ENCODE measurements at places on chromosomes 5 and 9.
A peak's percentile ranks its signal among the peaks of the same experiment; 100 is the strongest.

GRCh38 chr9:111632695-111633388 is 1.7 kb downstream of the DNAJC25 start:
- no peak for DNase-seq

- DNase-seq, result peak; percentile 45
Measured at GRCh38 chr5:55865831-55866230, 14.7 kb downstream of the IL31RA start.

DNA sequence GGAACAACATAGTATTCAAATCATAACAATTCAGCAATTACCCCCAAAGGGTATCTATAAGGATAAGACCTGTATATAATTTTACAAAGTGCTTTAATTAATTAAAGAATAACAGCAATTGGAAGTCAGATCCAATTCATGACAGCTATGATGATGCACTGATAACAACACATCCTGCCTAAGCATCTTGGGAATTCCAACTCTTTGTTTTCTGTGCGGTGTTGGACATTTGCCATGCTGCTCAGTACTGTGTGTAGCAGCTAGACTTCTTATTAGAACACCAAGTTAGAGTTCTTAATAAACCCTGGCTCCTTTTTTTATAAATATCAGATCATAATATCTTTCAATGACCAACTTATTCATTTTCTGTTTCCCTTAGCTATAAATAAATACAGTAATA is 209.0 kb downstream of the SEC61B start:
- peak; percentile 80 for DNase-seq

- no peak for DNase-seq
Measured at GRCh38 chr5:9297134-9297533, 248.7 kb downstream of the SEMA5A start.

DNA sequence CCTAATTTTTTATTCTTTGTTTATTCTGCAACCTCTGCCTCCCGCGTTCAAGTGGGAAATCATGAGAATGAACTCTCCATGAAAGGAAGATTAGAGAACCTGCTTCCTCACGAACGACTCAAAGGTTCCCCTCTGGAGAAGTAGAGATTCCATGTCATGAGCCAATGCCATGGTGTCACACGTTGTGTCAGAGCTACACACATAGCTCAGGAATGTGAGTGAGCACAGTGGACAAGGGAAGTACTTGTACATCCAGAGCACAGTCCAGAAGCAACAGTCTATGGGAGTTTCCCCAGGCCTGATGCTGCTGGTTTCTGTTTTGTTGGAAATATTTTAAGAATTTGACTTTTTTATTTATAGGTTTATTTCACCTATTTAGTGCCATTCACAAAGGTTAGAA is 26.8 kb upstream of the PPP2CA start:
- DNase-seq, result peak; percentile 92

- peak; percentile 70 for DNase-seq
Measured at GRCh38 chr5:78757269-78758053, 108.9 kb upstream of the LHFPL2 start.

- no peak for DNase-seq
Measured at GRCh38 chr5:109630093-109630492, 59.6 kb upstream of the MAN2A1 start.

- no peak for DNase-seq
Measured at GRCh38 chr5:90472783-90473395, 1.7 kb downstream of the MBLAC2 start.

- no peak for DNase-seq
Measured at GRCh38 chr5:168649306-168649705, 70.1 kb upstream of the PANK3 start.

GRCh38 chr9:124320062-124320973 is 62.6 kb downstream of the NEK6 start:
- DNase-seq, result peak; percentile 76

GRCh38 chr5:132063090-132063911 is 2.8 kb downstream of the IL3 start:
- peak; percentile 68 for DNase-seq

GRCh38 chr5:150781706-150782614 is 3.4 kb downstream of the SMIM3 start:
- DNase-seq, result peak; percentile 97

- no peak for DNase-seq
Measured at GRCh38 chr9:110908894-110909293, 129.4 kb downstream of the LPAR1 start.

DNA sequence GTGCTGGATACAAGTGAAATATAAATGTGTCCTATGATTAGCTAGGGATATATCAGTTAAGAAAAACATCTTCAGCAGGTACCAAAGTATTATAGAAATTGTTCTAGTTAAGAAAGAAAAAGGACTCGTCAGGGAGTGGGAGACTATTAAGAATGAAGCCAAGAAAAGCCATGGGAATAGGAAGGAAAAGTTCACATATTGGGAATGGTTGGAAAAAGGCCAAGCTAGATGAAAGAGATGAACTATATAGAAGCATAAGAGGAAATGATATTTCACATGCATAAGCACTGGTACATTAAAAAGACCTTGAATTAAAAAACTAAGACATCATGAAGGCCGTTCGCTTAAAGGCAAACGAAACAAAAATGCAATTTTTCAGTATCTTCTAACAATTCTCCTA is 237.7 kb downstream of the ADAMTS6 start:
- no peak for DNase-seq

GRCh38 chr5:112210430-112211005 is 208.6 kb downstream of the EPB41L4A start:
- peak; percentile 18 for DNase-seq

GRCh38 chr9:128684065-128684324 is 5.0 kb upstream of the SET start:
- no peak for DNase-seq

DNA sequence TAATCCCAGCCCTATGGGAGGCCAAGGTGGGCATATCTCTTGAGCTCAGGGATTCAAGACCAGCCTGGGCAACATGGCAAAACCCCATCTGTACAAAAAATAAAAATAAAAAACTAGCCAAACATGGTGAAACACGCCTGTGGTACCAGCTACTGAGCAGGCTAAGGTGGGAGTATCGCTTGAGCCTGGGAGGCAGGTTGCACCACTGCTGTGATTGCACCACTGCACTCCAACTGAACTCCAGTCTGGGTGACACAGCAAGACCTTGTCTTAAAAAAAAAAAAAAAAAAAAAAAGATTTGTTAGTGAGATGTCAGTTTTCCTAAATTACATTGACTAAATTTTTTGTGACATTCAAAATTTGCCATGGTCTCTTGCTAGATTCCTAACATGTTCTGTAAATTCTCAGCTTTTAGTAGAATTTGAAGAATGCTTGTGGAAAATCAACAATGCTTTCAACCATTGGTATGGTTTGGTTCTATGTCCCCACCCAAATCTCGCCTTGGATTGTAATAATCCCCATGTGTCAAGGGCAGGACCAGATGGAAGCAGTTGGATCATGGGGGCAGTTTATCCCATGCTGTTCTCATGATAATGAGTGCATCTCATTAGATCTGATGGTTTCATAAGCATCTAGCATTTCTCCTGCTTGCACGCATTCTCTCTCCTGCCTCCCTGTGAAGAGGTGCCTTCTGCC is 236.1 kb downstream of the ARRDC3 start:
- peak; percentile 58 for DNase-seq

GRCh38 chr5:180130291-180130869 is 58.8 kb upstream of the RNF130 start:
- no peak for DNase-seq

DNA sequence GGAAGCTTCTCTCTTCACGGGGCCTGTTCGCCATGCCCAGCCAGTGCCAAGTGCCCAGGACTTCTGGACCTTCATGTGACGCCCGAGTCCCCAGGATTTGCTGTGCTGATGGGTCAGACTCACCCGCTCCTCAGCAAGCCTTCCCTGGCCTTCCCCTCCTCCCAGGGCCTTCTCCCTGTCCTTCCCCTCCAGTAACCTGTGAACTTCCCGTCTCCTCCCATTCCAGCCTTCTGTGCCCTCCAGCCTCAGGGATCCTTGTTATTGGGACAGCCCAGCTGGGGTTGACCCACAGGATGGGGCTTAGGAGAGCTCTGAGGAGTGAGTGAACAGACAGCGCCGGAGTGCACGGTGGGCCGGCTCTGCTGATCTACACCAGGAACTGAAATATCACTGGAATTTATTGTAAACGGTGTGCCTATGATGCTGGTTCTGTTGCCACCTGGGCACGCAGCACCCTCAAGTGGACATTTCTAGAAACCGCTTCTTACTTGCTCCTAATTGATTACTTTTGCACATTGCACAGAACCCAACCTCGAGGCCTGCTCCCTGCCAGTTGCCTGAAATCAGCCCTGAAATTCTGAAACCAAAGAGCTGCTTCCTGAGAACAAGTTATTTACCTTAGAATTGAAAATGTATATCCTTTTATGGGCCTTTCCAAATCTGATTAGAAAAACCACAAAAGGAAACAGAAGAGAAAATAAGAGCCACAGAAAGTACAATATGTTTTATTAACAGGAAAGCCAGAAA is 1.5 kb downstream of the SPAAR start:
- peak; percentile 61 for DNase-seq

- no peak for DNase-seq
Measured at GRCh38 chr5:178274781-178275537, 42.4 kb upstream of the PHYKPL start.

GRCh38 chr9:124695280-124695890 is 75.7 kb downstream of the NR6A1 start:
- peak; percentile 95 for DNase-seq

GRCh38 chr5:4245511-4245910 is 649.9 kb downstream of the IRX1 start:
- no peak for DNase-seq

- DNase-seq, result no peak
Measured at GRCh38 chr9:93909242-93909616, 45.9 kb downstream of the BARX1 start.

GRCh38 chr9:5786370-5787127 is 46.4 kb downstream of the ERMP1 start:
- peak; percentile 26 for DNase-seq

GRCh38 chr9:22103685-22104575 is 94.8 kb upstream of the CDKN2B start:
- DNase-seq, result peak; percentile 87

DNA sequence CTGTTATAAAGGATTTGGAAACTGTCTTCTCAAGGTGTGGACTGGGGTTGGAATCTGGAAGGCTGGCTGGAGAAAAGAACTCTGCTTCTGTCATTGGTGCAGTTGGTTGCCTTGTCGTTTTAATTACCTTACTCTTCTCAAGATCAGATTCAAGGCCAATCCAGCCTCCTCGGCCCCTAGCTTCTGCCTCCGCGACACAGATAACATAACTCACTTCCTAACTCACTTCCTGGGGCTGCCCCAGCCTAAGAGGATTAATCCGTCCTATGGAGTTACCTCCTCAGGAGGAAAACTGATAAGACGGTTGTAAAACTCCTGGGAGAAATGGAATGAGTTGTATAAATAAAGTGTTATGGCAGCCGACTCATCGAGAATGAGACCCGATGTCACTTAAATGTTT is 389.1 kb upstream of the WWC1 start:
- no peak for DNase-seq

DNA sequence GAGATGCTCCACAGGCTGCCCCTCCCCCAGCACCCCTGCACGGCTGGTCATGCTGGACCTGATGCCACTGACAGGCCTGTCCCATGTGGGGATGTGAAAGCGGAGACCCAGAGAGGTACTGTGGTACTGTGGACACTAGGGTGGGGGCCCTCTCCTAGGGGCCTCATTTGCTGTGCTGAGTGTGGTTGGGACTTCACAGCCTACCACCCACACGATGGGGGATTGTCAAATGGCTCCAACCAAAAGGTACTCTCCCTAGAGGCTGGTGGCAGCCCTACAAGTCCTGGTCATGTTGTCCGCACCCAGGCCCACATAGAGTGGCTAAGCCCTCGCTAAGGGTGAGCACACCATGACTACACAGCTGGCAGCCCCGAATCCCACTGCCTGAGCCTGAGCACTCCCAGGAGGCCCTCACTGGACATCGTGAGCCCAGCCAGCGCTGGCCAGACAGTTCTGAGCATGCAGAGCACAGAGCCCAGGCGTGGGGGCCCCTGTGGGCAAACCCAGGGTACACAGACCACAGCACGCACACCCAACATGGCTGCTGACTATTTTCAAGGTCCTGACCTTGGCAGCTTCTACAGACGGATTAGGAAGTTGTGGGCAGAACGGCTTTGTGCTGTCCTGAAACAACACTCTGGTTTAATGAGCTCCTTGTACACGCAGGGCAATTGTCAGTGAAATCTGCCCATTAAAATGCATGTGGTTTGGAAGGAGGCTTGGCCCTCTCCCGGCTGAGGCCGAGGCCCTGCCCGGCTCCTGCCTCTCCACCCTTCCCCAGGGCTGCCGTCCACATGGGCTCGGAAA is 214.1 kb downstream of the HSPA4 start:
- no peak for DNase-seq

- DNase-seq, result no peak
Measured at GRCh38 chr9:123070198-123070597, 36.7 kb downstream of the GPR21 start.

- DNase-seq, result no peak
Measured at GRCh38 chr5:30752015-30752414, 441.5 kb upstream of the CDH6 start.

- no peak for DNase-seq
Measured at GRCh38 chr5:174547814-174548213, 176.6 kb upstream of the MSX2 start.

DNA sequence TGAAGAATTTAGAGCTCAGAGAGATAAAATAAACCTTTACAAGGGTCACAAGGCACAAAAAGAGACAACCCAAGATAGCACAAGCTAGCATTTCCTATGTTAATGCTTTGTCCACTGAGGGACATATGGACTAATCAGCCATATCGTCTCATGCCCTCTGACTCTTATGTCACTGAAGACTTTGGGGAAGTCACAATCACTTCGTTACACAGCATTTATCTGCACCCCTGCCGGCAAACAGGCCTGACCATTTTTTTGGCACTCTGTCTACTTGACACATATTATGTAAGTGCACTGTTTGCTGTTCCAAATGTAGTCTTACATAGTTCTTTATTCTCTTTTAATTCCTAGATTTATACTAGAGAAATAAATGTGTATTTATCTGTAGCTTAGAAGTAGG is 13.9 kb upstream of the BNC2 start:
- DNase-seq, result no peak

GRCh38 chr5:10485142-10485795 is 43.6 kb downstream of the ROPN1L start:
- peak; percentile 84 for DNase-seq

GRCh38 chr5:123092223-123092593 is 3.2 kb downstream of the PRDM6 start:
- no peak for DNase-seq

DNA sequence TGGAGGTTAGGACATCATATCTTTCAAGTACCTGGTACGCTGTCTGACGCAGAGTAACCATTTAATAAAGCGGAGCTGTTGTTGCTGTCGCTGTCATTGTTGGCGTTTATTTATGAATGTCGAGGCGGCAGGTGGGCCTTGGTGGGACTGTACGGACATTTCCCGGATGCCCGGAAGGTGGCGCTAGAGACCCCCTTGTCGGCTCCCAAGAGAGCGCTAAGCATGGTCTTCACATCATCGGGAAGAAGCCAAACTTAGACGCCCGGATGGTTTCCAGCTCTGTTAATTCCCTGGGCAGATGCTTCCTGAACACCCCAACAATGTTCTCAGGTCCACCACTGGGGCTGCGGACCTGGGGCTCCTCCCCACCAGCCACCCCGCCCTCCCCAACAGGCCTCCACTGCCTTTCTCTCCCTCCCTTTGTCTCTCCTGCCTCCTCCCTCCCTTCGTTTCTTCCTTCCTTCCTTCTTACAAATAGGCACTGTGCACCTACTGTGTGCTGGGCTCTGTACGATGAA is 54.1 kb downstream of the DUSP1 start:
- DNase-seq, result peak; percentile 84

GRCh38 chr5:150402901-150403342 is 9.8 kb downstream of the CD74 start:
- no peak for DNase-seq

GRCh38 chr9:14247577-14247976 is 66.4 kb downstream of the NFIB start:
- no peak for DNase-seq
